Thyroid gland (tissue), 4 donors: ENCODE measurements at places on chromosomes 5 and 9. TPM values are rescaled to one million over a fixed set of nuclear protein-coding genes. Genes with fewer than 3 reads are reported as not detected.
A peak's percentile ranks its signal among the peaks of the same experiment; 100 is the strongest.

DNA sequence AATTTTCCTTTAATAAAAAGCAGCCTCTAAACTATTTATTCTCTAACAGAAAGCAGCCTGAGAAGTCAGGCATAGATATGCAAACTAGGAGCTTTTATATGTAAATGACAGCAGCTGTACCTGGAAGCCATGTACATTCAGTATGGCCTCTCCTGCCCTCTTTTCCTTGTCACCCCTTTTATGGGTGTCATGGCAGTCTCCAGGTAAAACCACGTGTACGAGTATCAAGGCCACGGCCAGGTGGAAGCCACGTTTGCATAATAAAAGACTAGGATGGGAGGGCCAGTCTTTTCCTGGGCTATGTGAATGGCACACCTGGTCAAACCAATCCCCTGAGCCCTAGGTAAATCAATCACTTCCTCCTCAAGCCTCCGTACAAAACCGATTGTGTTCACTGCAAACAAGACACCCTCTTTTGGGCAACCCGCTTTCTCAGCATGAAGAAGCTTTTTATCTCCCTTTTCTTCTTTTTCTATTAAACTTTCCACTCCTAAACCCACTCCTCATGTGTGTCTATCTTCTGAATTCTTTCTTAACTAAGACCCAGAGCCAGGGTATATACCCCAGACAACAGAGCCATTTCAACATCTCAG is 419.5 kb upstream of the CTNND2 start:
- no peak for DNase-seq
- no peaks in the 10 kb centered on the region for H3K27me3 ChIP-seq
- H3K4me3 ChIP-seq = no peak overlapping the region
- H3K27ac ChIP-seq = no peak overlapping the region
- H3K4me1 ChIP-seq = no peaks in the 10 kb centered on the region

DNA sequence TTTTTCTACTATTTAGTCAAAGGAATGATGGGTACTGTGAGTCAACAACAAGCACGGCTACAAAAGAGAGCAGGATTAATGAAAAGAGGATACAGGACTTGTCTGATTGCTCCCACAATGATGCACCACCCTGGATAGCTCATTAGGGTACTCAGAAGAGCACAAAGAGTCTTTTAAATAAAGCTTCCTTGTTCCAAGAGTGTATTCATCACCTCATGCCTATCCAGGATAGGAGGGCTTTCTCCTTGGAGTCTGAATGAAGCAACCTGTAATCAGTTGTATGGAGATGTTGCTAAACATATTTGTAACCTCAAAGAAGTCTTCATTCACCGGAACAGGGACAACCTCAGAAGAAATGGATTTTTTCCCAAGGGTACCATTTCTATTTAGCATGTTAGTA is 219.5 kb upstream of the TMEM161B start:
- H3K27ac ChIP-seq = no peak overlapping the region
- no peaks in the 10 kb centered on the region for H3K27me3 ChIP-seq
- DNase-seq = no peak
- no peaks in the 10 kb centered on the region for H3K4me1 ChIP-seq
- H3K36me3 ChIP-seq = no peaks in the 10 kb centered on the region

- no peaks in the 10 kb centered on the region for H3K36me3 ChIP-seq
- DNase-seq = no peak
- H3K4me3 ChIP-seq = no peak overlapping the region
- no peaks in the 10 kb centered on the region for H3K27me3 ChIP-seq
- H3K4me1 ChIP-seq = no peaks in the 10 kb centered on the region
These were observed 219.8 kb downstream of the ACTL7B start for GRCh38 chr9:108636013-108636412.

GRCh38 chr9:125757834-125758233 is 10.7 kb downstream of the PBX3 start:
- no peak overlapping the region for H3K27ac ChIP-seq
- DNase-seq = no peak
- H3K4me3 ChIP-seq = no peak overlapping the region
- no peaks in the 10 kb centered on the region for H3K36me3 ChIP-seq
- H3K4me1 ChIP-seq = peaks cover 73% of the 10 kb centered on the region

DNA sequence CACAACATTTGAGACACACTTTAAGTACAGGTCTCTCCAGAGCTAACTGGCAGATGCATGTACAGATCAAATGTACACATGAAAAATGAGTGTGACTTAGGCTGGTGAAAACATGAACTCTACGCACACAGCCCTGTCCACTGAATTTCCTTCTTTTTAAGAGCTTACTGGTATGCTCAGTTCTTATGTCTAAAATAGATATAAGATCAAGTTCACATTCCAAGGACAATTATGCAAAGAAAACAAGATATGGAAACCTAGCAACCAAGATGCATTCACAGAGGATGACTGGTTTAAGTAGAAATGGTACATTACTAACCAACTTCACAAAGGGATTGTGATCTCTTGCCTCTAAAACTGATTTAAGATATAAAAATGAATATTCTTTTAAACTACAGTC is 56.7 kb downstream of the TLE1 start:
- no peak overlapping the region for H3K4me3 ChIP-seq
- H3K36me3 ChIP-seq = no peaks in the 10 kb centered on the region
- no peak for DNase-seq
- H3K4me1 ChIP-seq = peaks cover 7% of the 10 kb centered on the region

GRCh38 chr9:14561929-14562405 is 131.3 kb downstream of the ZDHHC21 start:
- no peak overlapping the region for H3K4me3 ChIP-seq
- no peak overlapping the region for H3K27ac ChIP-seq
- no peaks in the 10 kb centered on the region for H3K27me3 ChIP-seq
- no peaks in the 10 kb centered on the region for H3K4me1 ChIP-seq
- no peak for DNase-seq
- H3K36me3 ChIP-seq = no peaks in the 10 kb centered on the region

DNA sequence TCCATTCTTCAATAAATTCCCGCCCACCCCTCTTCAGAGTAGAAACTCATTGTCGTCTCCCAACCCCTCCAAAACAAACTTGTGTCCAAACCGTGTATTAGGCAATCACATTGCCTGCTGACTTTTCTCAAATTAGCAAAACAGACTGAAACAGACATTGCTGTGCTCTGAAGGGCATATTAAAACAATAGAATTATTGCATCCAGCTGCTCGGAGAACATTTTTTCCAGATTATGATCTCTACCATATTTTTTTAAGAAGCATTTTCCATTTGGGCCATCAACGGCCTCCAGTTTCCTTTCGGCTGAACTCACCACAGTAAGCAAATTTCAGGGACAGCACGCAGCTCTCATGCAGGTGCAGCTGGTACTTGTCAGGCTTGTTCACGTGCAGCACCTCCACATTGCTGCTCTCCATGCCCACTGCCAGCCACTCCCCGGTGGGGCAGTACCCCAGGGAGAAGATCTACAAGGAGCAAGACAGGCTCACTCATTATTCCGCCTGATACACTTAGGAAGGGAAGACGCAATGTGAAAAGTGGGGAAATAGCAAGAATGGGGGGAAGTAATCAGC is 104.1 kb downstream of the TLE1 start:
- no peak for DNase-seq
- H3K4me1 ChIP-seq = peaks cover 21% of the 10 kb centered on the region

GRCh38 chr5:105475401-105475800 is 1912.8 kb upstream of the NUDT12 start:
- no peaks in the 10 kb centered on the region for H3K27me3 ChIP-seq
- no peaks in the 10 kb centered on the region for H3K36me3 ChIP-seq
- H3K4me3 ChIP-seq = no peak overlapping the region
- no peaks in the 10 kb centered on the region for H3K4me1 ChIP-seq
- no peak for DNase-seq

- H3K4me1 ChIP-seq = peaks cover 11% of the 10 kb centered on the region
- no peak overlapping the region for H3K27ac ChIP-seq
- H3K36me3 ChIP-seq = no peaks in the 10 kb centered on the region
- H3K4me3 ChIP-seq = peak overlapping the region; percentile 10
These were observed 1.1 kb downstream of the CFAP90 start for GRCh38 chr5:7849681-7850394.

DNA sequence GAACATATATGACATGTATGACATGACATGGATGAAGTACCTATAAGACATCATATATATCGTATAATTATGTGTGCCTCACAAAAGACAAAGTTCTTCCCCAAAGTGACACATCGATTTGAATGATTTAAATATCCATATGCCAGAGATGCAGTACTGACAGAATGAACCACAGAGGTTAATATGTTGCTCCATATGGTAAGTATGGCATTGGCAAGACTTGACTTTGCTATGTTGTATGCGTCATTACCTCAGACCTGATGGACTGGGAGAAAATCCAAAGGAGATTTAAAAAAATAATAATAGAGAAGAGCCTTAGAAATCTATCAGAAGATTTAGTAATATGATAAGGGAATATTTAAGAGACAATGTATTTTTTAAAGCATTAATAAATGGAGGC is 263.2 kb downstream of the PJA2 start:
- no peaks in the 10 kb centered on the region for H3K27me3 ChIP-seq
- H3K27ac ChIP-seq = no peak overlapping the region

NR6A1 gene
- total RNA-seq = 25.0 TPM

PCDHA7 gene
- total RNA-seq = 0.54 TPM

TNFSF15 gene
- total RNA-seq = 4.3 TPM

PLGRKT gene
- 16.2 TPM for total RNA-seq
